ENCODE measurements at places on chromosomes 2 and 18.

DNA sequence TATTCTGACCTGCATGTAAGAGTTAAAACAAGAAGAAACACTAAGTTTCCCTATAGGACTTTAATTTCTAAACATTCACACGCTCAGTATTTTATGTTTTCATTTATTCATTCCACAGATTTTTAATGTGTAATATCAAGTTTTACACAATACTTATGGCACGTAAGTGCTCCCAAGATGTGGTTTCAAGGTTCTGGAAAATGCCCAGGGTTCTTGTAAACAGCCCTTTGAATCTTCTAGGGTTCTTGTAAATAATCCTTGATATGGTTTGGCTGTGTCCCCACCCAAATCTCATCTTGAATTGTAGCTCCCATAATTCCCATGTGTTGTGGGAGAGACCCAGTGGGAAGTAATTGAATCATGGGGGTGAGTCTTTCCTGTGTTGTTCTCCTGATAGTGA is 383.0 kb downstream of the TXNL1 start:
- DNase-seq: no peak

DNA sequence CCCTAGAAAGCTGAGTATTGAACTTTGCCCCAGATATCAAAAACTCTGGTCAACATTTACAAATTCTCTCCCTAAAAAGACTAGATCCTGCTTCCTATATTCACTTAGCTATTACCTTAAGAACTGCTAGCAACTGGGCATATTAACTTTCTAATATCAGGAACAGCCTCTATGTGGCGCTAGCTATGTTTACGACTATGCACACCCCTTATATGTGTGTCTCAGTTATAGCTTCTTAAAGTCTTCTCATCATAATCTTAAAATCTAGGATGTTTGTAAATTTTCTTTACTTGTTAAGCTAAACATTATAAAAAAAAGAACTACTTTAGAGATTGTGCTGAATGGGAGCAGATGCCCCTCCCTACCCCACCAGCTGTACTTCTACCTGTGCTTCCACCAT is 1.7 kb upstream of the STAMBP start:
- peak; percentile 24 for DNase-seq

DNA sequence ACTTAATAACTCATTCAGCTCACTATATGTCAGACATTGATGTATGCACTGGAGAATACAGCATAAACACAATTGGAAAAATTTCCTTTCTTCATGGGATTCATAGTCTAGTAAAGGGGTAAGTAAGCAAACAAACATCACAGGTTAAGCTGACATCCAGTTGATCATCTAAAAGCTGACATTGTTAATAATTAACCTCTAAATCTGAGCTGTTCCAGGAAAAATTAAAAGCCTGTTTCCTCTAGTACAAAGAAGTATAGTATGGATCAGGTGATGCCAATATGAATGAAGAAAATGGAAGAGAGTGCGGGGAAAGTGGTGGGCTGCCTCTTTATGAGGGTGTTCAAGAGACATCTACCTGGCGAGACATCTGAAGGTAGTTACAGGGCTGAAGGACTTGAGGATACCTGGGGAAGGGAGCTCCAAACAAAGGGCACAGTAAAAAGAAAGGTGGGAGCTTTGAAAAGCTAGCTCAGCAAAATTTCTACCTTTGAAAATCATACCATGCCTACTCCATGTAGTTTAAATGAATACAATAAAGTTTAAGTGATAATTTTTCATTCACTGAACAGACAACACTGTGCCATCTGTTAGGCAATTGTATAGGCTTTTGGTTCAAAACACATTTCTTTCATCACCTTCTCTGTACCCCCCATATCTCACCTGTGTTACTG is 619.3 kb downstream of the TRIB2 start:
- no peak for DNase-seq

DNA sequence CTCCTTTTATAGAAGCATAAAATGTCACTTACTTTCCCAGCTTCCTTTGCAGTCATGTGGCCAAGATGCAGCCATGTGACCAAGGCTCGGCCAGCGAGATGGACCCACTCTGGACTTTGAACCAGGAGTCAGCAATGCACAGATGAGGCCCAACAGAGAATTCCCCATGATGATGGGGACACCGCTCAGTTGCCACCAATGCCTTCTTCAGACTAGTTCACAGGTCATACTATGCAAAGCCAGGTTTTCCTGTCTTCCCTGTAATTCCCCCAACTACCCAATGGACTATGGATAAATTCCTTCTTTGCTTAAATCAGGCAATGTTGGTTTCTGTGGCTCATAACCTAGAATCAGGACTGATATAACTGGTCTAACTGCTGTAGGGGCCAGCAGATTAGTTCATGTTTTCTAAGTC is 22.5 kb upstream of the REL start:
- no peak for DNase-seq

- DNase-seq: no peak
Observed at GRCh38 chr2:15177103-15177502, 384.0 kb downstream of the NBAS start.

GRCh38 chr2:223474893-223475292 is 127.3 kb downstream of the SCG2 start:
- no peak for DNase-seq

DNA sequence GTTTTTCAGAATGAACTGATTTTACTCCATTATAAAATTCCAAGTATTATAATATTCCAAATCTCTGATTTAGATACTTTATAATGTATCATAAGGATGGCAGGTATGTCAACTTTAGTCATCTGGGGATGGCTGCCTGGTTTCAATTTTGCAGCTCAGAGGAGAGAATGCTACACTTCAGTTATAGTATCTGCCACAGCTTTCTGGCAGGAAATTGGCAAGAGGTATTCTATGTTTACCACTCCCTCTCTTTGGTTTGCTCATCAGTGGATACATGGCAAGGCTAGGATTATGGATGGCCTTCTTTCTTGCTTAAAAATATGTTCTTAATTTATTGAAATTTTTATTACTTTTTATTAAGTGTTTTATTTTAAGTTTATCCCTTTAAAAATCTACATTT is 67.0 kb upstream of the TNFRSF11A start:
- no peak for DNase-seq

DNA sequence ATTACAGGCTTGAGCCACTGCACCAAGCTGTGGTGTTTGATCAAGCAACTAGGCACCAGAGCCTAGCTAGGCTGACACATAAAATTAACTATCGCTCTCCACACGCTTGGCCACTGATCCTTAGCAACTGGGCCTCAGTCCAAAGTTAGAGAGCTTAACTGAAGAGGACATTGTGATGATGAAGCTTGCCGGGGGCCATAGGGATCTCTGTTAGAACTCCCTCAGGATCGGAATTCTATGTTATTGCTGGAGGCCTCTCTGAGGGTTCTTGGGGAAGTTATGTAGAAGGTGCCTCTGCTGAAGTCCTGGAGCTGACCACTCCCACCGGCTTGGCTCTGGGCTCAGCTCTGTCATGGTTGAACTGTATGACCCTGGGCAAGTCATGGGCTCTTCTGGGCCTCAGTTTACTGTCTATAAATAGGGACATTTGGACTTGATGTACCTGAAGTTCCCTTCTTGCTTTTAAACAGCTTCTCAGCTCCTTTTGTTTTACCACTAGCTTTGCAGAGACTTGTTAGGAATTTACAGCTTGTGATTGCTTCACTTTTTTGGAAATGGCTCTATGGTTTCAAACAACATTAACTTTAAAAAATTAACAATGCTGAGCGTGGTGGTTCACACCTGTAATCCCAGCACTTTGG is 44.1 kb downstream of the GATA6 start:
- DNase-seq: no peak

DNA sequence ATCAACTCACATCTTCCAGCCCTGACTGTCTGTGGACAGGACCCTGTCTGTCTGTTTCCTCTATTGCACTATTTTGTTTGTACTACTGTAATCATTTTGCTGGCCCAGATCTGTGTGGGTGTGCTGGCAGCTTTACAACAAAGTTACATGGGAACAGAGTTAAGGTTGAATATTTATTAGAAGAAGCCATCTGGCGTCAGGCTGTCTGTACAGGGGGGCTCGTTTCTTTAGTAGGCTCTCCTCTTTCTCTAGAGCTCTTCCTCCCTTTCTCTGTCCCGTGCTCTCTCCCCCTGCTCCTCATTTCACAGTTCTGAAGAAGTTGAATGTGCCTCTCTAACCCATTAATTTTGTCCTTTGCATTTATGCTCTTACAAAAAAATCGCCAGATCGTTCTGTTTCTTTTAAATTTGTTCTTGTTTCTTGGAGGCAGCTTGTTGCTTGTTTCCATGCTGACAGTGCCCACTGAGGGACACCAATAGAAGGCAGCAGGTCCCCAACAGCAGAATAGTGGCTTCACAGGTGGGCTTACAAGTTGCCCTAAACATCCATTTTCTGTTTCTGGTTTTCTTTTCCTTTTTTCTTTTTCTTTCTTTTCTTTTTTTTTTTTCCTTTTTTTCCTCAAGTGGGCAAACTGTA is 315.2 kb upstream of the ZEB2 start:
- no peak for DNase-seq

GRCh38 chr2:158128168-158128973 is 26.7 kb downstream of the UPP2 start:
- no peak for DNase-seq

- DNase-seq: no peak
Observed at GRCh38 chr2:181046833-181047232, 66.4 kb downstream of the UBE2E3 start.

DNA sequence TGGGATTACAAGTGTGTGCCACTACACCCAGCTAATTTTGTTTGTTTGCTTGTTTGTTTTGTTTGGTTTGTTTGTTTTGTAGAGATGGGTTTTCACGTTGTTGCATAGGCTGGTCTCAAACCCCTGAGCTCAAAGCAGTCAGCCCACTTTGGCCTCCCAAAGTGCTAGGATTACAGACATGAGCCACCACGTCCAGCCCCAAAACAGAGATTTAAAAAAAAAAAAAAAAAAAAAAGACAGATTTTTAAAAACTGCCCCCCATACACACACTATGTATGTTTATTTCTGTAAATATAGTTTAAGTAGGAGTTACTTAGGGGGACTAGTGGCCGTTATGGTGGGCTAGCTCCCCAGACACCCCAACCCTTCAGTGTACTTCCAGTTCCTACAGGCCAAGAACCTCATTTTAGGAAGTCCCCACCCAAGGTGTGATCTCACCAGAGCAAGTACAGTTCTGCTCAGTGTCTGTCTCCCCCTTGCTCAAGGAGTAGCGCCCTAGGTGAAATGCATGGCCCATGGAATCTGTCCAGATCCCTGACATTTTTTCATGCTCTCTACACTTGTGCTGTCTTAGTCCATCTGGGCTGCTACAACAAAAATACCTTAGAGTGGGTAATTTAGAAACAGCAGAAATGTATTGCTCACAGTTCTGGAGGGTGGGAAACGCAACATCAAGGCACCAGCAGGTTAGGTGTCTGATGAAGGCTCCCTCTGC is 1.6 kb upstream of the TMBIM1 start:
- no peak for DNase-seq

DNA sequence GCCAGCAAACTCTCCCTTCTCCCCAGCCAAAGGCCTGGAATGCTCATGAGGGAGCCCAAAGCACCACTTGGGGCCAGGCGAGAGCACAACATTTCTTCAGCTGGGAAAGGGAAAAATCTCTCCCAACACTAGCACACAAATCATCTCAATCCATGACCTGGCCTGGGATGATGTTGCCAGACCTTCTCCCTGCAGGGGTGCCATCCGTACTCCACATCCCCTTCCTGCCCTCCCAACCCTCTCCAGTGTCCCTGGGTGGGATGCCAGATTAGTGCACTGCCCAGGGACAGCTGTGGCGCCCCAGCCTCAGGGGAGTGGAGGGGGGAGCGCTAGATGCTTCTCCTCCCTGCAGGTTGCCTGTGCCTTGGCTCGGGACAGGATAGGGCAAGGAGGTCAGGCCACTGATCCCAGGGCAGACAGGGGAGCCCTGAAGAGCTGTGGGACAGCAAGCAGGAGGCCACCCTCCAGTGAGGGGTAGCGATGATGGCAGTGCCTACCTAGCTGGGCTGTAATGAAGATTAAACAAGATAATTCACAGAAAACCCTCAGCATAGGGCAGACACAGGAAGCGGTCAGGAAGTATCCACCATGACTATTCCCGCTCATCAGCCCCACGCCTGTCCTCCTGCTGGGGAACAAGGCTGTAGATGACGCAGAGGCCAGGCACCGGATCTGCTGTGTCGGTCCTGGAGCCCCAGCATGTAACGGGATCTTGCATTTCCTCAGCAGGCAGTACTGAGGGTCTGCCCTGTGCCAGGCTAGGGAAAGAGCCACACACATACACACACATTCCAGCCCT is 31.1 kb downstream of the SERTAD2 start:
- DNase-seq: no peak

- peak; percentile 29 for DNase-seq
Observed at GRCh38 chr2:45169339-45170190, 160.3 kb upstream of the SIX2 start.

- DNase-seq: no peak
Observed at GRCh38 chr2:60391230-60391629, 162.2 kb downstream of the BCL11A start.

DNA sequence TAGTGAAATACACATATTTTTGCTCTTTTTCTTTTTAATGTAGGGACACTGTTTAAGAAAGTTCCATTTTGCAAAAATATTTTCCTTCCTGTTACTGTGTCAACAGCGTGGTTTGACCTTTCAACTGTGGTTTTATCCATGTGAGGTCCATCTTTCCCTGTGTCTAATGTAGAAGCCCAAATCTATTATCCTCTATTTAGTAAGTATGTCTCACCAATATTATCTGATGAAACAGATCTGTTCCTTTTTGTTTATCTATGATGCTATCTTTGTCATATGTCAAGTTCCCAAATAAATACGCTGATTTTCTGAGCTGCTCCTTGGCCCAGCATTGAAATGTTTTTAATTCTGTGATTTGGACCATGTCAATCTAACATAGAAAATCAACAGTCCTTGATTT is 3.5 kb upstream of the ARHGAP15 start:
- no peak for DNase-seq

GRCh38 chr2:230542751-230543150 is 126.8 kb downstream of the SP100 start:
- no peak for DNase-seq

DNA sequence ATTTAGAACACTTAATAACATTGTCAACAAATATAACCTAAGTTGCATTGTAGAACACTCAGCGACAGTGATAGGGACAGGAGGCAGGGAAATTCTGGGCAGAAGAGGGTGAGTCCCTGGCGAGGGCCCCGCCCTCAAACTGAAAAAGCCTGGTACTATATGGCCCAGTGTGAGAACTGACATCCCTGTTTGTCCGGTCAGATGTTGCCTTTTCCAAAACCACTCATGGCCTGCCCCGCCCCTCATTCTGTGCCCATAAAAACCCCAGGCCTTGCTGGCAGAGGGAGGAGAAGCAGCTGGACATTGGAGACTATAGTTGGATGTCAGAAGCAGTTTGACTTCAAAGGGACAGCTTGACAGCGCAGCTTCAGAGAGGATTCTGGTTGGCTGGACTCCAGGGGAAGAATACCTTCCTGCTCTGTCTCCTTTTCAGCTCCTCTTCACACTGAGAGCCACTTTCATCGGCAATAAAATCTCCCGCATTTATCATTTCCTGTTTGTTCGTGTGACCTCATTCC is 47.0 kb downstream of the FAM117B start:
- no peak for DNase-seq

DNA sequence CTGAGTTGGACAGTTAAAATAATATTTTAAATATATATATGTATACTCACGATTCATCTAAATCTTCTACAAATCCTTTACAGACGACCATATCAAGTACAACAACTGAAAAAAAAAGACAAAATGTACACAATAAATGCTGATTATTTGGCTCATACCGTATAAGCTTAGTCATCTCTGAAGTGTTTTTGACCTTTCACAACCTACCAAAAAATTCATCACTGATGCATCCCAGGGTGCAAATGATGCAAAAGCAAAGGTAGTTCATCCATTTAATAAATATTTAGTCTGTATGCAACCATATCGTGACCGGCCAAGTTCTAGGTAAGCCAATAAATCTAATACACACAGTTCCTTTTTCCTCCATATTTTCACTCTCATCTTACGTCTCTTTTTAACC is 1.1 kb downstream of the TMX3 start:
- no peak for DNase-seq

Data from COR-L47 (cell line).